Activated naive CD4-positive, alpha-beta T cell treated with Interleukin-2 at 50 U/mL for 16 hours (primary cell): ENCODE measurements at places on chromosomes 7 and 10.

DNA sequence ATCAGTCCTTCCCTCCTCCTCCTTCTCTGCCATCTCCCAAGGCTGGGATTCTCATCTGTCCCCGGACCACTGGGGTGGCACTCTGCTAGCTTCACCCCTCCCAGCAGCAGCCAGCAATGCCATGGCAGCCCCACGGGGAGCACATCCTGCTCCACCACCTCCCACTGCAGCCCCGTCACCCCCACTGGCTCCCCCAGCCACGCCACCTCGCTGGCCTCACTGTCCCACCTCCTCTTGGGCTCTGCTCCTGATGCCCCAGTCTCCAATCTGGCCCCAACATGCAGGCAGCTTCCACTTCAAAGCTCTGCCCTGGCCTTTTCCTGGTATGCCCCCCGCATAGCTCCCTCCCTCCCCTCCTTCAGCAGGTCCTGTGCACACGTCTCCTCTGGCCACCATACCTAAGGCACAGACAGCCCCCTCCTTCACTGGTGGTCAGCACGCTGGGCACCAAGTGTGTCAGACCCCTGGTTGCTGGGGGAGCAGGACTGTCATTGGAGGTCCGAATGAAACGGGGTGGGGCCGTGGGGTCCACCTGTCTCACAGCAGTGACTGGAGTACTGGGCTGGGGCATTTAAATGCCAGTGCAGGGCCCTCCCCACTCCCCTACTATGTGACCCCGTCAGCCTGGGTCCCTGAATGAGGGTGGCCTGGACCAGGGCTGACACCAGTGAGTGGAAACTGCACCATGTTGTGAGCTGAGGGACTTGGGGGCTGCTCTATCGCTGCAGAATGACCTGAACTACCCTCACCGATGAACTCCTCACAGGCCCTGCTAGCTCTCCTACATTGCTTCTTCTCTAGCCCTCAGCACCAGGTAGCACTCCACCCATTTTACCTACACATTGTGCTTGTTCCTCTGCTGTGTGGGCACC, 38.7 kb downstream of the RASGEF1A start:
- no peak for DNase-seq

- no peak for DNase-seq
Observed at GRCh38 chr7:150944066-150945042, 33.8 kb downstream of the KCNH2 start.

DNA sequence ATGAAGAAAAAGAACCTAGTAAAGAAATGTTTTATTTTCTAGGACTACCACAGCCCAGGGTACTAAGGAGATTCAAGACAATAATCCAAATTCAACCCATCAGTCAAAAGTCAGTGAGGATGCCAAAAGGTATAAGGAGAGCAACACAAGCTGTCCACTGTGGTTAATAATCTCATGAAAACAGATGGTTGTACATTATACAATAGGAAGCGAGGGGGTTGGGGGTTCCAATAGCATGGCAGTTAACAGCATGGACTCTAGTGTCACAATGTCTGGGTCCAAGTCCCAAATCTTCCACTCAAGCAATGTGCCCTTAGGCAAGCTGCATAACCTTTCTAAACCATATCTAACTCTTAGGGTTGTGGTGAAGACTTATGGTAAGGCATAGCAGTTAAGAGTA, 35.1 kb downstream of the BRAF start:
- DNase-seq: no peak

GRCh38 chr7:48931481-48931880, 7.1 kb downstream of the CDC14C start:
- DNase-seq: no peak

GRCh38 chr7:73887762-73888161, 26.8 kb downstream of the TMEM270 start:
- no peak for DNase-seq

DNA sequence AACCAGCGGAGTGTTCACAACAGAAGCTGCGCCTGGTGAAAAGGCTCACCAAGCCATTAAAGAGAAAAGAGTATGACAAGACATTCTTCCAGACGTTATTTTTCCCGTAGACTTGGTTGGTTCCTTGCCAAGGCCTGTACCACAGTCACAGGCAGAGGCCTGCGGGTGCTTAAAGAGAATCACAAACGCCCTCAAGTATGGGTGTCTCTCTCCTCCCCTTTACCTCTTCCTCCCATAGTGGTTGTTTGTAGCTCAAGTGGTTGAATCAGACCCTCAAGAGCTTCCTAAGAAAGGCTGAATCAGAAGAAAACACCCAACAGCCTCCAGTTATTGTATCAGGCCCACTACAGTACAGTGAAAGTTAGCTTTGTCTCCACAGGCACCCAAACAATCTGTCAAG, 169.0 kb downstream of the CREB5 start:
- DNase-seq: no peak
